Activated CD4-positive, alpha-beta T cell treated with anti-CD3 and anti-CD28 coated beads for 24 hours (primary cell): ENCODE measurements at places on chromosomes 5 and 9.

GRCh38 chr5:22057012-22057411 lies 796.1 kb downstream of the CDH12 start:
- DNase-seq, result no peak

GRCh38 chr5:40823459-40823858 lies 11.6 kb downstream of the RPL37 start:
- DNase-seq, result no peak

- no peak for DNase-seq
Measured at GRCh38 chr5:42349163-42349562, 74.1 kb upstream of the GHR start.

GRCh38 chr9:89941875-89942274 lies 337.1 kb downstream of the GADD45G start:
- DNase-seq, result no peak

- no peak for DNase-seq
Measured at GRCh38 chr5:33166522-33166921, 274.2 kb upstream of the TARS1 start.

GRCh38 chr9:131801810-131802209 lies 61.9 kb upstream of the RAPGEF1 start:
- no peak for DNase-seq

DNA sequence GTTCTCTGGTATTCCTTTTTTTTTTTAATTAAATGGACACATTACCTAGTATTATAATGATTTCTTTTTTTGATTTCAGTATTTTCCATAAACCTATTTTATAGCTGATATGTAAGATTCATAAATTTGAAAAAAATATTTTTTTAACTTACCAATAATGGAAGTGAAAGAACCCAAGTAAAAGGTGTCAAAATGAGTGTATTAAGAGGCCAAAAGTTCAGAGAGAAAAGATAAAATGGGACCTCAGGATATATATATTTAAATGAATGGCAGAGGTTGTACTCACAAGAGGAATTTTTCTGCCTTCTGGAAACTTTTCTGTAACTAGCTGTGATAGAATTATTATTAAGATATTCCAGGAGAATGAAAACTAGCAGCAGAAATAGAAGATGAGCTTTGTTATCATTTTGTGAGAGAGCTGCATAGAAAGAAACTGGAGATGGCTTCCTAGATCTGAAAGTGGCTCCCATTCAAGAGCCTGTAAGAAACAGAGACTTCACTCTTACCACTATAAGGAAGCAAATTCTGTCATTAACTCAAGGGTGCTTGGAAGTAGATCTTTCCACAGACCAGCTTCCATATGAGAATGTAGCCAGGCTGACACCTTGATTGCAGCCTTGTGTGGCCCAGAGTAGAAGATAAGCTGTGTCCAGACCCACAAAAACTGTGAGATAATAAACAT lies 91.7 kb downstream of the MRPS30 start:
- DNase-seq, result no peak

DNA sequence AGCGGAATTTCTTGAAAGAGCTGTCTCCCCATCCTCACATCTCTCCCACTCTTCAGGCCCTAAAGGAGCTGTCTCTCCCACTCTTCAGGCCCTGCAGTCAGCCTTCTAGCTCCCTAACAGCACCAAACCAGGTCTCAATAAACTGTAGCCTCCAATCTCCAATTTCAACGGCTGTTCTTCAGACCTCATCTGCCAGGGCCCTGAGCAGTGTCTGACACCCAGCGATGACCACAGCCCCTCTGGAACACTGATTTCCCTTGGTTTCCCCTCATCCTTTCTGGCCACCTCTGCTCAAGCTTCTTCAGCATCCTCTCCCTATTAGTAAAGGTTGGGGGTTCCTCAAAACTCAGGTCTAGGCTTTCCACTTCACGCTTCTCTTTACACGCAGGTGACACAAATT lies 1.6 kb upstream of the P4HA2 start:
- no peak for DNase-seq

- no peak for DNase-seq
Measured at GRCh38 chr5:132472431-132472830, 18.1 kb downstream of the IRF1 start.

DNA sequence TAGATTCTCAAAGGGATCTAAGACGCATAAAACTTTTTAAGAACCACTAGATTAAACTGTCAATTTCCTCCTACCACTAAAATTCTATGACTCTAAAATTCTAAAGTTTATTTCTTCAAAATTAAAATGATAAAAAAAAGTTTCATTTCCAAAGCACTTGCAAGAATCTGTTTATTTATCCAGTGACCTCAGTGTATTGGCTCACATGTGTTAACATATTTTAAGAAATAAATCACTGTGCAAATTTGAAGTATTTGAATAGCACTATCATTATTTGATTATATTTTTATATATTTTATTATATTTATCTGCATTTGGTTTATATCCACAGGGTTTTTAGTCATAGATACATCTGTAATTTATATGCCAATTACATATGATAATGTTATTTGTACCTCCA lies 62.2 kb upstream of the SLC12A2 start:
- no peak for DNase-seq

DNA sequence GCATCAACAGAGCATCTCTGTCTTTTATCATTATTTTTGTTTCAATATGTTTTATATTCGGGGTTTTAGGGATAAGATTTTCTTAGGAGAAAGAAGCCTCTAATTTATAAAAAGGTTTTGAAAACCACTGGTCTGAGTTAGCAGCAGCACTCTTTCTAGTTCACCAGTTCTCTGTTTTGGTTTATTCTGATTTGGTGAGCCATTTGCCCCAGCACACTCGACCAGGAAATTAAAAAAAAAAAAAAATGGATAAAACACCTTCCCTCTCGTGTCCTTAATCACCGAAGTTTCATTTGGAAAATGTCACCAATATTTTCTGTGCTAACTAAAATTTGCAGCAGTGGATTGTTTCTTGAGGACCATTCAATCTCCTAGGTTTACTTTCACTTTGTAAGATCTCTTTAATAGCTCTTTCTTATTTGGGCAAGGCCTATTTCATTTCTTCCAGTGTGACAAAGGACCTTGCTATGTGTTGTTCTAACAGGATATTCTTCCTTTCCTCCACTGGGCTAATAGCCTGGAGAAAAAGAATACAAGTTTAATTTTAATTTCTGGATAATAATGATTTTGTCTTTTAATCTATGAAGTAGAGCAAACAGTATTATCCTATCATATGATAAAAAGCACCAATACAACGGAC lies 57.8 kb upstream of the ANXA1 start:
- DNase-seq, result no peak

DNA sequence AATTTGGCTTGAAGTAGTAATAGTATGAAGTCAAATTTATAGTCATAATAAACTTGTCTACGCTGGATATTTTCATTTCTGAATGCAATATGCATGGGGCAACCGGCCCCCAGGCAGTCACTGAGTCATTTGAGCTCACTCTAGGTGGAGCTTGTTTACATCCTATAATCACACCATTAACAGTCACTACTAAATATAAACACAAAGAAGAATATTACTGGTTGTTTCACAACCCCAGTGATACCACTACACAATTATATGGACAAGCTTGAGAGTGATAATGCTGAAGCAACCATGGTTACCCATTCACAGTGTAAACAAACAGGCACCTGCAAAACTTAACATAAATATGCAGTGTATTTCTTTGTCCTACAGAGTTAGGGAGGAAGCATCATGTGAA lies 68.7 kb downstream of the MARCHF3 start:
- DNase-seq, result no peak

DNA sequence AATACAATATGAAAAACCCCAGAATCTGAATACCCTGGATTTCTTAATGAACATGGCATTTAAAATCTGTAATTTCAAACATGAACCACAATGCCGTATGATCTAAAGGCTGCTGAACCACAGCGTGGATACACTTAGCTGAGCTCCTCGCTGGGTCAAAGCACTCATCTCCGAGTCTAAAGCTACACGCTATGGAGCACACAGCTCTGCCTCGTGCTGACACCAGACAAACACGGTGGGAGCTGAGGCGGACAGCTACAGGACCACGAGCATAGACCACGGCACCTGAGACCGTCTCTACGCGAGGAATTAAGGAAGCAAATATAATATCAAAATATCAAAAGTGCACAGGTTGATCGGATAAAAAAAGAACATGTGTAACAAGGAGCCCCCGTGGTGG lies 42.8 kb upstream of the IPPK start:
- DNase-seq, result no peak

DNA sequence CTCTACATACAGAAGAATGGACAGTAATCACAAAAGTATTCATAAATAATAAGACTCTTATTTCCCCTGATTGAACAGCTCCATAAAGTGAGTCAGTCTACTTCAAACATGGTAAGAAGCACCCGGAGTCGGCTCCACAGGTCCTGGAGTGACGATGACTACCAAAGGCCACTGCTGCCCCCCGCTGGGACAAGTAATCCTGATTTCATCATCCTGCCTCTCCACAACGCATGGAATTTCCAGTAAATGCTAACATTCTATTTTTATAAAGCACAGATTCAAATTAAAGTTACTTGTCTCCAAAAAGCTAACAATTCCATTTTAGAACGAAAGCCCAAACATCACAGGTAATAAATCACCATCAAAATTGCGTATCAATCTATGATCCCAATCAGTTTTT lies 16.2 kb downstream of the ATPSCKMT start:
- DNase-seq, result no peak

DNA sequence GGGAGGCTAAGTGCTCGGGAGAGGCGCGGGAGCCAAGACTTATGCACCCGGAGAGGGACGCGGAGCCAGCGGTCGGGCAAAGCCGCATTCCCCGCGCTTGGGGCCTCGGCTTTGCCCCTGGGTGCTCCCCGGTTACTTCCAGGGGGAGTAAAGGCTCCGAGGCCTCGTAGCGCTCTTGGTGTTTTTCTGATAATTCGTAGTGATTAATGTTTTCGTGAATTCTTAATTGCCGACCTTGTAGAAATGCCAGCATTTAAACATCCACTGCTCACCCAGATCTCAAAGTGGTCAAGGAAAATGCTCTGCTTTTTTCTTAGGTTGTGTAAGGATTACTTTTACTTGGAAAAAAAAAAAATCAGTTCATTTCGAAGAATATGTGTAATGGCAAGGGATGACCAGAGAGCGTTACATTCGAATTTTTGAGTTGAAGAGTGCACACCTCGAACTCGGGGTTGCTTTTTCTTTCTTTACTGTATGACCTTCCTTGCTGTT lies 654 bp upstream of the TUT7 start:
- no peak for DNase-seq

GRCh38 chr9:29214154-29214689 lies 1640.9 kb upstream of the C9orf72 start:
- DNase-seq, result no peak

DNA sequence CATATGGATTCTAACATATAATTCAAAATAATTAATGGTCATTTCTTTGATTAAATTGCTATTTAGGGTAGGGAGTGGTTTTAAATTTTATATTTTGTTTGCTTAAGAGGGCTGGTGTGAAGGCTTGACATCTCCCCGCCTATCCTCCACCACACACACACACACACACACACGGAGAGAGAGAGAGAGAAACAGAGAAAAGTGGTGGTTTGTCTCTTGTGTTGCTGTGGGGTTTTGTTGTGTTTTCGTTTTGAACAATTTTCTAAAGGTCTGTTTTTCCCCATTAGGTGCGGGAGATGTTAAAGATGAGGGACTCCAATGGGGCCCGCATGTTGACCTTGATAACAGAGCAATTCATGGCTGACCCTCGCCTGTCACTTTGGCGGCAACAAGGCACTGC lies 161.9 kb downstream of the ZSWIM6 start:
- no peak for DNase-seq

- no peak for DNase-seq
Measured at GRCh38 chr5:169599451-169599850, 15.9 kb downstream of the SPDL1 start.

- DNase-seq, result no peak
Measured at GRCh38 chr5:150582241-150583109, 58.0 kb upstream of the SYNPO start.

- no peak for DNase-seq
Measured at GRCh38 chr9:112078432-112078831, 96.7 kb downstream of the SUSD1 start.

DNA sequence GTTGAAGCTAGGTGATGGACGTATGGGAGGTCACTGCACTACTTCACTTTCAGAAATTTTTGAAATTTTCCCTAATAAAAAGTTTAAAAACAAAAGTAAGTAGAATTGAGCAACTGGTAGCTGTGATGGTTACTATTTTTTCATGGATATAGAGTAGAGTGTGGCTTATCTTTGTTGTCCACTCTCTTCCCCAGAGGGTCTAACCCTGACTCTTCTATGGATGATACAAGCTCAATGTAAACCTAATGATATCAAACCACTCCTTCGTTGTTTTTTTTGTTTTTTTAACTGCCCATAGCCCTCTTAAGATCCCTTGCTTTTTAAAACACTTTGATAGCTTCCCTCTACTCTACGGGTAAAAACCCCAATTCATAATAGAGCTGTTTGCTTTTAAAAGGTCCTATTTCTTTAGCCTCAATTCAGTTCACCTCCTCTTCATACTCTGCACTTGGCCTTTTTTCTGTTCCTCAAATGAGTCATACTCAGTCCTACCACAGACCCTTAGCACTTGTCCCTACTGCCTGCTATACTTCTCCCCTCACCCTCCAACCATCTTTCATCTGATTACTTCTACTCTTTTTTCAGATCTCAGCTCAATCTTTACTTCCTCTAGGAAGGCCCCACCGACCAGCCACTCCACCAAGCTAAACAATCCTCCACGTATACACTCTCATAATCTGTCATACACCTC lies 2.6 kb downstream of the HDAC3 start:
- no peak for DNase-seq

GRCh38 chr5:73892806-73893205 lies 266.8 kb downstream of the ARHGEF28 start:
- no peak for DNase-seq

DNA sequence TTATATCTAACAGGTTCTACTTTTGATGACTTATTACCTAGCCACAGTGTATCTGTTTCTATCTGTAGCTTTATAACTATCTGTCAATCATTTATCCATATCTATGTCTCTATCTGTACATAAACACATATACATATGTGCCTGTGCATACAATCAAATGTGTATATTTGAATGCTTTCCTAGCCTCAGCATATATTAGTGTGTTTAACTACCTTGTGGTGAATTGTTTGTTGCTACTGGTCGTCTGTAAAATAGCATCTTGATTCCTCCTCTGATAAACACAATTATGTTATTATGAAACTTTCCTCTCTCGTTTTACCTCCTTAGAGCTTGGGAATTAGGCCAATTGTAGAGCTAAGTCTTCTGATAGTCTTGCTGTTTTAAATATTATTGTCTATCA lies 44.4 kb downstream of the PARP8 start:
- DNase-seq, result no peak

GRCh38 chr9:135144581-135145170 lies 57.2 kb downstream of the OLFM1 start:
- DNase-seq, result no peak

GRCh38 chr9:79583952-79584654 lies 12.3 kb downstream of the TLE4 start:
- DNase-seq, result no peak

- DNase-seq, result no peak
Measured at GRCh38 chr9:31272456-31273295, 1111.8 kb upstream of the ACO1 start.
